Stimulated activated naive B cell treated with anti-CD40 and anti-IgM and Interleukin-4, amounts not matched to agents 10 μg/mL and 1 μg/mL and 100 μg/mL, for 72 hours (primary cell): ENCODE measurements at places on chromosomes 11 and 22.
A peak's percentile ranks its signal among the peaks of the same experiment; 100 is the strongest.

DNA sequence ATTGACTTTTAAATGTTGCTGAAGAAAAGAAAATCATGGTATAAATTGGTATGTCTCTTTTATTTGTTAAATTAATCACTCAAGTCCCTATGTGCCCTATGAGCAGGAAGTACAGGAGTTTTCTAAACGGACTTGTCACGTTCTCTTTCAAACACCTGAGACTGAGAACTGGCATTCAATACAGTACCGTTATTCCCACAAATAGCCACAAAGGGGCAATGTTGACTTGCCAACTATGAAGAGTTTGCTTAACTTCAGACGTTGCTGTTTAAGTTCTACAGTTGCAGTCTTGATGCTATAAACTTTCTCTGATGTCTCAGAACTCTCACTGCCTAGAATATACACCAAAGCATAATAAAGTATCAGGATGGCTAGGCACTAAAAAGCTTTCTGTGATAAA is 7.6 kb downstream of the OR56A1 start:
- no peak for DNase-seq

DNA sequence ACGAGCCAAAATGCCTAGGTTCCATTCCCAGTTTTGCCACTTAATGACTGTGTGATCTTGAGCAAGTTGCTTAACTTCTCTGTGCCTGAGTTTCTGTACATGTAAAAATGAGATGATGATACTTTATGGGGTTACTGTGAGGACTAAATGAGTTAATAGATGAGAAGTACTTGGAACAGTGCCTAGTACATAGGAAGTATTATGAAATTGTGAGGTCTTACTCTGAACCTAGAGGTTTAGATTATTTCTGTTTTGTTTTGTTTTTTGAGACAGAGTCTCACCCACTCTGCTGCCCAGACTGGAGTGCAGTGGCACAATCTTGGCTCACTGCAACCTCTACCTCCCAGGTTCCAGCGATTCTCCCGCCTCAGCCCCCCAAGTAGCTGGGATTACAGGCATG is 227.0 kb upstream of the POU2AF2 start:
- no peak for DNase-seq

- DNase-seq: no peak
These were observed 455.8 kb downstream of the TMEM135 start for GRCh38 chr11:87493516-87493915.

GRCh38 chr11:45648931-45649330 is 16.5 kb downstream of the CHST1 start:
- DNase-seq: no peak

DNA sequence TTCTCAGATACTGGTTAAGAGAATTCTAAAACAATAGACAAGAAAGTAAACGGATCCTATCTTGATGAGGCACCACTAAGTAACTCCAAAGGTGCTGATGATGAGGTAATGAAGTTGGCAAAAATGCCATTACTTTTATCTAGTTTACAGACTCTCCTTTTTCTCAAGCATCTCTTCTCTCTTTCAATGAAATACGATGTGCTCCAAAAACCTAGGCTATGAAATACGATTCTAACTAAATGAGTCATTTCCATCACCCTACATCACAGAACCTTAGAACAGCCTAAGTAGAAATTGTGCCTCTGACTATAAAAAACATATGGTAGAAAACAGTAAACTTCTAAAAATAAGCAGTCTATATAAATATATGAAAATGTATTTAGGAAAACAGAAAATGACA is 58.9 kb upstream of the ARHGAP32 start:
- DNase-seq: no peak

- DNase-seq: no peak
These were observed 20.2 kb downstream of the RELT start for GRCh38 chr11:73396251-73396930.

GRCh38 chr22:24423519-24424000 is 3.8 kb upstream of the ADORA2A start:
- DNase-seq: peak; percentile 59

DNA sequence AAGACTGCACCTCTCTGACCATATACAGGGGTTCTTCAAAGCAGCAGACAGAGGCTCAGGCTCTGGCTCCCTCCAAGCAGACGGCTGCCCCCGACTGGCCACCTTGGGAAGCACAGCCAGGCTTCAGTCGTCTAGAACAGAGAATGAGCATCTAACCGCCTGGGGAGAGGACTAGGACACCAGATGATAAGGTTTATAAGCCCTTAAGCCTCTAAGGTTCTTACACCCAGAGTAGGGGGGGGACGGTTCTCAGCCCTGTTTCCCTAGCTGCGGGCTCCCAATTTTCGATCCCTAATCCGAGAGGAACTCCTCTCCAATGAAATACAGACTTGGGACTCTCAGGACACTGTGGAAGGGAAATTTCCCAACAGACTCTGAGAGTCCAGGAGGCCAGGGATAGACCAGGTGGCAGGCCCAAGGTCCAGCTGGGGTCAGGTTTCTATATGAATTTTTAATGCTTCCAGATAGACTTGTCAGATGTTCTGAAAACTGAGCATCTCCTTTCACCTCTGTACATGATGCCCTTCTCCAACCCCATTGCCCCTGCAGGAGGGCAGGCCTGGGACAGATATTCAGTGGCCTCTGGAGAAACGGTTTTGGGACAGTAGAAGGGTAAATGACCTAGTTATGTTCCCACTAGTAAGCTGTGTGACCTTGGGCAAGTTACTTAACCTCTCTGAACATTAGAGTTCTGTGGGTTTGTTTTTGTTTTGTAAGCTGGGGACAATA is 20.2 kb downstream of the RTN4RL2 start:
- peak; percentile 58 for DNase-seq

DNA sequence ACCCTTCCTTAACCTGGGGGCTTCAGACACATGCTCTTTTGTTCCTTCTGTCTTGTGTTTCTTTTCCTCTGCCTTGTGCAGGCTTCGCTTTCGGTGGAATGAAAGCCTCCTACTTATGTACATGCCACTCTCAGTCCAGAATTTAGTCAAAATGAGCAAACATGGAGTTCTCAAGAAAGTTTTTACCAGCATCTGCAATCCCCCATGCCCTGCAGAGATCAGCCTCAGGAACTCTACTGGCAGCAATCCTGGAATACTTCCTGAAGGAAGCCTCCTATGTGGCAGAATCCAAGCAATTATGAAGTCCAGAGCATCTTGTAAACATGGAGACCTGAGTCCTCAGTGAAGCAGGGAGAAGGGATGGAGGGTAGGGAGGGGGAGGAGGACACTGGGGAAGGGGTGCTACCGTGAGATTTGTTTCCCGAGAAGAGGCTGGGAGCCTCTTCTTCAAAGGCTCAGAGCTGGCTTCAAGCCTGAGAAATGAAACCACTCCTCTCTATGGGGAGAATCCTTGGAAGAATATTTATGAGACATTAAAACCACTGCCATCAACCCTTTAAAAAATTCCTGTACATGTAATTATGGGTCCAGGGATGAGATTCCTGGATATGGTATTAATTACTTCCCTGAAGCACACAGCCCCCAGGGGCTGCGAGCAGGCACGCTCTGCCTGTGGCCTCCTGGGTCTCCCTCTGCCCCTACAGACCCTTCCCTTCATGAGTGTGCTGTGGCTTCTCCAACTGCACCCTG is 58.4 kb downstream of the TENM4 start:
- DNase-seq: no peak

GRCh38 chr11:22577854-22578253 is 47.8 kb downstream of the FANCF start:
- DNase-seq: no peak

DNA sequence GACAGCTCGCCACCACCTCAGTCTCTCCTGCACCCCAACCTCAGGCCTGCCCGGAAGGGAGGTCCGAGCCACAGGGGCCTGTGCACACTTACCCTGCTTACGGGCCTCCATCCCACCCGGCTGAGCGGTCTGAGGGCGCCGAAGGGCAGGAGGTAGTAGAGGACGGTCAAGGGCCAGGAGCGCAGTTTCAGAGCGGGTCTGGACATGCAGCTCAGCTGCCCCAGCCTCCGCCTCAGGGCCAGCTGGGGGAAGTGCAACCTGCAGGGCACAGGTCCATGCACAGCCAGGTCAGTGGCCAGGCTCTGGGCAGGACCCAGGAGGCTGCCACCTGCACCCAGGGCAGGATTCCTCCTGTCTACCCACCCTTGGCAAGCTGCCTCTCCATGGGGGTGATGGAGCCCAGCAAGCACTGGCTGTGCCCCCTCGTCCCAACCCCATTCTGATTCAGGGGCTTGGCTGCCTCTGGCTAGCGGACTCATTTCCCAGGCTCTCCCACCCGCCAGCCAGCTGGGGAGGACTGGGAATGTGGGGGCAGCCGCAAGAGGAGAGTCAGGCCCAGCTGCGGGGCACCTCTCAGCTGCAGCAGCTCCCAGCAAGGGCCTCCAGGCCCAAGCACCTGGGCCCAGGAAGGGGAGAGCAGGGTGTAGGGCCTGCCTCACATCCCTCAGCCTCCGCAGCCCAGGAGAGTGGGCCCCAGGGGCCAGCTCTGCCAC is 38.3 kb downstream of the PISD start:
- no peak for DNase-seq

DNA sequence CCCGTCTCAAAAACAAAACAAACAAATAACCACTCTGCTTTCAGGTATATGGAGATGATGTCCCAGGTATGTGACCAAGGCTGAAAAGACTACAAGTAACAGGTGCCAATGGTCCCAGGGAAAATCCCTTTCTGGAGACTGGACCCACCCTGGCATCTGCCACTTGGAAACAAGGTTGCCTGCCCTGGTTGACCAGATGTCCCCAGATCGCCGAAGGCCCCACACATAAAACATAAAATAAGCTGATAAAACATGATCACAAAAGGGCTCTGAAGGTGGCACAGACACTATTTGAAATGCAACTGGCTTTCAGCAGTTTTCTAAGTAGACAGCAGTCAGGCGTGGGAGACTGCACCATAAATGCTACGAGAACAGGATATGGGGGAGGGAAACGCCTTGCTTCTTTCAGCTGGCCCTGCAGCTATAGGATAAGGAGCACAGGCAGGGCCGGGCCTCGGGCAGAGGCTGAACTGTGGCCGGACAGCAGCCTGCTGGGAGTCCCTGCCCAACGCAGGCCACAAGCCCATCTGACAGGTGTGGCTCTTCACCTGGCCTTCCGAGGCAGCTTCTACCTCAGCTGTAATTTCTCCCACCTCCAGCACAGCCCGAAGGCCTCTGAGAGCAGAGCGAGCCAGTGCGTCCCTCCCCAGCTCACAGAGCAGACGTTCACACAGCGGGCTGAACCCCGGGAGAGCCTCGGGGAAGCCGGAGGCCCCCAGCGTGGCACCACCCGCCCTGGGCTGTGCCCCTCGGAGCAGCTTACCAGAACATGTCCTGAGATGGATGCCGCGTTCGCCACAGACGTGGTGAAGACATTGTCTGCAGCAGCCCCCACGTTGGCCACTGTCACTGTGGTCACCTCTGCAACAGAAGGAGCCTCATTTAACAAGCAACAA is 4.0 kb downstream of the DEAF1 start:
- no peak for DNase-seq

DNA sequence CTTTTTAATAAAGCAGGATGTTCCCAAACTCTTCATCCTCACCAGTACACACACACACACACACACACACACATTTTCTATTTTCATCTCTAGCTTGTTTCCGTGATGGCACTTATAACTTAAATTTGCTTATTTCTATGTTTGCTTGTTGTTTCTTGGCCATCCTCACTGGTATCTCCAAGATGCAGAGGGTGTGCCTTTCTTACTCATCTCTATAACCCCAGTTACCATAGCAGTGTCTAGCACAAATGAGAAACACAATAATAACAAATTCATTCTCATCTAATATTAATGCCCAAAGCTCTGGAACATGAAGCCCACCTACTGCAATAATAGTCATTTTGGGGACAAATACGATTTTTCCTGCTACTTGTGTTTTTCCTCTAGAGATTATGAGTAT is 156.3 kb downstream of the GRM5 start:
- DNase-seq: no peak

GRCh38 chr11:73199446-73199845 is 18.6 kb upstream of the P2RY2 start:
- DNase-seq: no peak

- DNase-seq: no peak
These were observed 30.1 kb upstream of the MPPED1 start for GRCh38 chr22:43381693-43382092.

- DNase-seq: no peak
These were observed 4.4 kb upstream of the DDX17 start for GRCh38 chr22:38510416-38510970.

DNA sequence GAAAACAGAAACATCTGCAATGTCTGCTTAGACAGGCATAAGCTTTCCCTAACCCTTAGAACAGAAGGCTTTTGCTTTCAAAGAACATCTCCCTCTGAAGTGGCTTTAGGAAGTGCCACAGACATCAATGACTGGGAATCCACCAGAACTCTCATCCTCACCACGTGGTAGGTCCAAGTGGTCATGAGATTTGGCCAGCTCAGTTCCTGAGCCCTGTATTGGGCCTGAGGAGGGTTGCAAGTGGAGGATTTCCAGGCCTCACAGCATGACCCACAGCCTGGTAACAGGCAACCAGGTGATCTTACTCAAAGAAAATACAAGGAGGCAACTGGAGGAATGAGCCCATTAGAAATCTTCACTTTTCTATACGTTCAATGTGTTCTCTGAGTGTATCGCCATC is 1.6 kb downstream of the CASP1 start:
- no peak for DNase-seq

DNA sequence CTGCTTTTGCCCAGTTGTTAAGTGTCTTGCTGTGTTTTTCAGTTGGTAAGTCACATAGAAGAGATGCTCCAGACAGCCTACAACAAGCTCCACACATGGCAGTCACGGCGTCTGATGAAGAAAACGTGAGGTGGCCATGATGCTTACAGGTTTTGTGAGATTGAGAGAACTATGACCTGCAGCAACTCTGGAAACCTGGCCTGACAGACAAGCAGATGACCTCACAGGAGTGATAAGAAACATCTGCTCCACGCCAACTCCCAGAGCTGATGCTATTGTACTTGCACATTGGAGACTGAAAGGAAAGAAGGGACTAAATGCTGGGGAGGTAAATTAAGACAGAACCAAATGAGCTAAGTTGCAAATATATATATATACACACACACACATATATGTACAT is 28.6 kb upstream of the LDHA start:
- DNase-seq: no peak

DNA sequence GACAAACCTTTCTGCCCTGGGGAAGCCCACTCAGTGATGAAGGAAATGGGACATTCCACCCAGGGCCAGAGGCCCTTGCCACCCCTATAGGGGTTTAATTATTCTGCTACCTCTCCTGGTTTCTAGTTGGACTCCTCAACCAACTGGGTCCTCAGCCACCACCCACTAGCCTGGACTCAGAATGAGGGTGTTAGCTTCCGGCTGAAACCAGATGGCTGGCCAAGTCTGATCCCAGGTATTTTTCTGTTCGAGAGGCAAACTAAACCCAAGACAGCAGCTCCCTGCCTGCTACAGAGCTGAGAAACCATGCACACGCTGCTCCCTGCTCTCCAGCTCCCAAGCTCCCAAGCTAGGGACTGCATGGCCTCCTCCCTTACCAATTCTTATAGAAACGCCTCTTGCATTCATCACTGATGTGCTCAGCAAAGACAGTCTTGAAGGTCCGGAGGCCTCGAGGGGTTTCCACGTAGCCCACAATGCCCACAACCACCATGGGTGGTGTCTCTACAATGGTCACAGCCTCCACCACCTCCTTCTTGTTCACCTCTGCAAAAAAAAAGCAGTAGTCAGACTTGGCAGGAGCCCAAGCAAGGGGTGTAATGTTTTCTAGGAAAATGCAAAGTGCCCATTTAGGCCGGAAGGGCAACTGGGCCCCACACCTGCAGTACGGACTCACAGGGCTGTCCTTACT is 2.2 kb downstream of the RPL3 start:
- DNase-seq: no peak
